ENCODE measurements at places on chromosomes 4 and X.

GRCh38 chr4:182093935-182094334 is 149.3 kb upstream of the TENM3 start:
- no peak for DNase-seq

- no peak for DNase-seq
These were observed 22.6 kb upstream of the TLR7 start for GRCh38 chrX:12844319-12844718.

GRCh38 chr4:74362347-74362746 is 2.6 kb upstream of the EREG start:
- DNase-seq = no peak

- DNase-seq = no peak
These were observed 41.6 kb downstream of the TIGD2 start for GRCh38 chr4:89152972-89153371.

GRCh38 chrX:119406776-119407175 is 7.6 kb downstream of the SLC25A43 start:
- no peak for DNase-seq
